ENCODE measurements at places on chromosomes 13 and 19. TPM values are rescaled to one million over a fixed set of nuclear protein-coding genes. Genes with fewer than 3 reads are reported as not detected.

CBLC gene
- 0.14 TPM for polyA plus RNA-seq

CLEC4M gene
- polyA plus RNA-seq, result not detected

DNA sequence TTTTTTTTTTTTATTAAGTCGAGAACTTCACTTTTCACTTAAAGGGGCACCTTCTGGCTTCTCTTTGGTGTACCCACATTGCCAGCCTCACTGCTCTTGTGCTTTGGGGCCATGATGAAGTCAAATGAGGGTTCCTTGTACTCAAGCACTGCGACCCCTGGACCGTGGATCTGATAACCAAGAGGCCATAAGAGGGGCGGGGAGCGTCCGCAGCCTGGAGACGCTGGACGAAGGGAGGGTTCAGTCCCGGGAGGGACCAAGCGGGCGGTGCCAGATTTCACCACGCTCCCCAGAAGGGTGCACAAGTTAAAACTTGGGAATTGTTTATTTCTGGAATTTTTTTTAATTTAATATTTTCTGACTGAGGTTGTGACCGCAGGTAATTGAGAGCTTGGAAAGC is 53.3 kb upstream of the SOX1 start:
- peaks cover 5% of the 10 kb centered on the region for H3K27me3 ChIP-seq
- no peak overlapping the region for H3K4me3 ChIP-seq
- no peak for DNase-seq
- H3K27ac ChIP-seq, result no peak overlapping the region
- no peaks in the 10 kb centered on the region for H3K36me3 ChIP-seq

DNA sequence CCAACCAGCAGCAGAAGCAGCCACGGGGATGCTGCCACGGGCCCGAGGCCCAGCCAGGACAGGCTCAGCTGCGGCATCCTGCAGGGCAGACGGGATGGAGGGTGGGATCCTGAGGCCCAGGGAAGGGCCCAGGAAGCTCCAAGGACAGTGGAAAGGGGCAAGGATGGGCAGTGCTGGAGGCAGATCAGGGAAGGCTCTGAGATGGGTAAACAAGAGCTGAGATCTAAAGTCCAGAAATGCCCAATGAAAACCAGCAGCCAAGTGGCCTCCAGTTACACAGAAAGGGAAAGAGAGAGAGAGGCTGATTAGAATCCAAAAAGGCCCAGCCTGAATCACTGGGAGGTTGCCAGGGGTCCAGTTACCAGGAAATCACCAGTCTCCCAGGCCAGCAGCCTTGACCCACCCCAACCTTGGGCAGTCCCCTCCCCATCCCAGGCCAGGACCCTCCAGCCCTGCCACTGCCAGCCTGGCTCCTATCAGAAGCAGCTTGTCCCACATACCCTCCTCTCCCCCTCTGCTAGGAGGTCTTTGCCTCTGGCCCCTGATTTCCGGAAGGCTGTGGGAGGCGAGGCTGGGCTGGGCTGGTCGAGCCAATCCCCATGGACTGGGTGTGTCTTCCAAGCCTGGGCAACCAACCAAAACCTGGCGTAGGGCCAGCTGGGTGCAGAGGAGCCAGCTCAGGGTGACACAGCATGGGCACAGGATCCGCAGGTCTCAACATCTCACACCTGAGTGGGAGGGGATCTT is at the start of gene CYP4F11:
CYP4F11 (minus strand) TSS at position 198 of the 747 bp plus-strand sequence; CDS start at position 77, 121 bp downstream.
- no peaks in the 10 kb centered on the region for H3K4me1 ChIP-seq
- H3K27me3 ChIP-seq, result peaks cover 21% of the 10 kb centered on the region
- no peak for DNase-seq
- peaks cover 4% of the 10 kb centered on the region for H3K36me3 ChIP-seq

DKKL1 gene
- polyA plus RNA-seq, result not detected

PRKCG gene
- not detected for polyA plus RNA-seq

IGFL3 gene
- not detected for polyA plus RNA-seq

MBD3L3 gene
- polyA plus RNA-seq, result not detected

DNA sequence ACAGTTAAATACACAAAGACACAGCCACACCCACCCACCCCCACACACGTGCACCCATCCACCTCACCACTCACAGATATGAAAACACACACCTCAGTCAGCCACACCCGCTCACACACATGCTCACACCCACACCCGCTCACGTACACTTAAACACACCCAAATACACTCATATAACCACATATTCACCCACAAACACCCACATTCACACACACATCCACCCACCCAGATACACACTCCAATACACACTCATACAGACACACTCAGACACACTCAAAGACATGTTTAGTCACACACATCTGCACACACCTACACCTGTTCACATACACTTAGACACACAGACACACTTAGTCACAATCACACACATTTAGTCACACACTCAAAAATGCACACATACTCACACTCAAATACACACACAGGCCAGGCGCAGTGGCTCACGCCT is 30.6 kb downstream of the ADGRL1 start:
- H3K27me3 ChIP-seq, result no peaks in the 10 kb centered on the region
- H3K4me1 ChIP-seq, result peaks cover 8% of the 10 kb centered on the region
- no peak overlapping the region for H3K4me3 ChIP-seq
- DNase-seq, result no peak
- H3K27ac ChIP-seq, result peak overlapping the region; percentile 33

DNA sequence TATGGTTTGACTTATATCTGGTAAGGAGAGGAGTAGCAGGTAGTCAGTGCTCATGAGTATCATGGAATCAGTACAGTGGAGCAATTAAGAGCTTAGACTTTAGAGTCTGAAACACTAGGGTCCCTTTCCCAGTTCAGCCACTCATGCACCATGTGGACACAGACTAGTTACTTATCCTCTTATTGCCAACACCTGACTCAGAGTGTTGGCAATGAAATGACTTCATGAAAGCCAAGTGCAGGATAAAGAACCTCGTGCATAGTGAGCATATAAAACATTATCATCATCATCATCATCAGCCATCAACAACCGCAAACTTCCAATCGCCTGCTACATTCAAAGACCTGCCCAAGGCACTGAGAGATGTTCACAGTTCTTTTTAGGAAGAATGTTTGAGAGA is 164.2 kb downstream of the FOXO1 start:
- no peak overlapping the region for H3K4me3 ChIP-seq
- H3K27me3 ChIP-seq, result no peaks in the 10 kb centered on the region
- no peak overlapping the region for H3K27ac ChIP-seq
- no peak for DNase-seq
- H3K4me1 ChIP-seq, result peaks cover 48% of the 10 kb centered on the region

- H3K4me1 ChIP-seq, result peaks cover 16% of the 10 kb centered on the region
- peaks cover 32% of the 10 kb centered on the region for H3K27me3 ChIP-seq
Observed at GRCh38 chr13:27955014-27955591, 14.0 kb downstream of the CDX2 start.

CALR3 gene
- polyA plus RNA-seq, result not detected

SPINT2 gene
- polyA plus RNA-seq, result 158 TPM
